ENCODE measurements at places on chromosomes 5 and 9.

DNA sequence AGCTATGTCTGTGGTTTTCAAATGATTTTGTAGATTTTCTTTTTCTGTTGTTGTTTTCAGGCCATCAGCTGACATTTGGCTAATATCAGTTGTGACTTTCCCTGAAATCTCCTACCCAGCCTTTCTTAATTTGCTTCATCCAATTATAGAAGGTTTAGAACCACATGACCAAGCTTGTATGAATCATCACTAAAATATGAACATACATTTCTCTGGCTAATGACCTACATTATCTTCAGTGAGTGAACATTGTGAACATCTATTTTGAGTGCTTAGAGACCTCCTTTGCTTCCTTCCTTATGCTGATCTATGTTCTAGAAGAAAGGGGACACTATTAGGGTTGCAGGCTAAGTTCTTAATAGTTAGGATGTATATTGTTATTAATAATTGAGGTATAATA lies 532.5 kb downstream of the RAB3C start:
- DNase-seq: no peak

- no peak for DNase-seq
These were observed 24.5 kb downstream of the DDX31 start for GRCh38 chr9:132645306-132645705.

DNA sequence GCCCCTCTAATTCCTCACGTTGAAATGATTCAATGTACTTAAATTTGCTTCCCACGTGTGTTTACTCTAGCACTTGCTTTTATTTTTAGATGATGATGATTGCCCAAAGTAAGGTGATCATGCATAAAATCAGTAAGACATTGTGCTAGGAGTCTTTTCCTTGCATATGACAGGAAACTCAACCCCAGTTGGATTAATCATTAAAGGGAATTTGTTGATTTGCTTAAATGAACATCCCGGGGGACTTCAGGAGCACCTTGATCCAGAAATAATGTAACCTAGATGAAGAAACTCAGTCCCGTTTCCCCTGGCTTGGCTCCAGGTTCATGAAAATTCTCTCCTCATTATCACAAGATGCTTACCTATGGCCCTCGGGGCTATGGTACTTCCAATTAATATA lies 106.1 kb upstream of the STC2 start:
- no peak for DNase-seq

- no peak for DNase-seq
These were observed 5.3 kb upstream of the TRIM41 start for GRCh38 chr5:181217803-181218062.

- no peak for DNase-seq
These were observed 467 bp upstream of the SMIM32 start for GRCh38 chr5:136193322-136193935.

DNA sequence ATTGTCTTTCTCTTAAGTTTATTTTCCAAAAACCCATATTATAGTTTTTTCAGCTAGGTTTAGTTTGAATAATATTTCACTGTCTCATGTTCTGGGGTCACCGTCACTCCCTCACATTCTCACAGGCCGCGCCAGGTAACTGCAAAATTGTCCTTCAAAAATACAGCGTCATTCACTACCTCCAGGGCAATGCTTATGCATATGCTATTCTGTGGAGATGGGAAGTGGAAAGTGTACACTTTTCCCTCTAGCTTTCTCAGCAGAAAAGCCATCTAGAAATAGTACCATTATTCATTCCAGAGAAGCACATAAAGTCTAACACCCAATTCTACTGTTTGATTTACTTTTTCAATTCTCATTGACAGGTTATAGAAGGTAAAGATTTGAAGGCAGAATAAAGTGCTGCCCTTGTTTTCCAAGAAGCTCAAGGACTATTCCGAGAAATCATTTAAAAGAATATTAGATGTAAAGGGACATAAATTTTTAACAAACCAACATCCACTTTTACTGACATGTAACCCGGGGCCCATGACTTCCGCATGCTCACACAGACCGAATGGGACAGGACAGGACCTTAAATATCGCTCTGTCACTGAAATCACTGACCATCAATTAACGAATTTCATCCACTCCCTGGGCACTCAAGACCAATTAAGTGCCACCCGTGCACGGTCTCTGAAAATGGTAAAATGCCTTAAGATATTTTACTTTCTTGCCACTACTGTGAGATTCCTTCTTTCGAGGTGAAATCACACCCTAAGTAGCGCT lies 720 bp downstream of the NUDT12 start:
- DNase-seq: no peak

GRCh38 chr5:41815261-41815660 lies 55.0 kb downstream of the OXCT1 start:
- DNase-seq: no peak

GRCh38 chr5:16666883-16667398 lies 50.1 kb upstream of the RETREG1 start:
- no peak for DNase-seq

DNA sequence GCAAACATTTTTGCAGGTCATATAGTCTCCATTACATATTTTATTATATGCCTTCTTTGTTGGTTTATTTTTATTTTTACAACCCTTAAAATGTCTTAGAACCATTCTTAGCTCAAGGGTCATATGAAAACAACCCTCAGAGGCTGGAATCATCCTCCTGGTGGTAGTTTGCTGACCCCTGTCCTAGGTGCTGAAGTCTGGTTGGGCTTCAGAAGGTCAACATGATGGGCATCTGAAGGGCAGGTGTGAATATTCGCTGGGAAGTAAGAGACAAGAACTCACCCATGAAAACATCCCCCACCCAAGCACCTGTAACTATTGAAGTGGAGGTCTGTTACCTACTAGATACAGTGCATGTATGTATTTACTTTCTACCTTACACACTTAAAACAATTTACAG lies 75.4 kb downstream of the OSMR start:
- no peak for DNase-seq
